ENCODE measurements at places on chromosomes 6 and 20. TPM values are rescaled to one million over a fixed set of nuclear protein-coding genes. Genes with fewer than 3 reads are reported as not detected.

DNA sequence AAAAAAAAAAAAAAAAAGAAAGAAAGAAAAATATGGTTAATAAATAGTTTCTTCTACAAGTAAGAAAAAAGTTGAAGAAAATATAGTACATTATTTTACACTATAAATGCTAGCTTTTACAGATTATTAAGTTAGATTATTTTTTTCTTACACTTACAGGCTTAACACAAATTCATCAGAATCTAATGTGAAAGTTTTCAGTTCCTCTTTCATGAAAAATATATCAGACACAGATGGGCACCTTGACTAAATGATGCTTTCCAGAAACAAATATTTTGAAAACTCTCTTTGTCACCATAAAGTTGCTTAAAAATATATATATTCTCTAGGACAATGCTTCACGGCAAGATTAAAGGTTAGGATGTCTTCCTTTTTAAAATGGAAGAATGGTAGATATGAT is 321.8 kb upstream of the HSF2 start:
- no peak for DNase-seq

Gene ULBP2
- 12.2 TPM for total RNA-seq

GRCh38 chr6:25931411-25931709 is 869 bp upstream of the SLC17A2 start:
- DNase-seq: no peak

GRCh38 chr20:18007534-18008292 is 38.9 kb downstream of the MGME1 start:
- DNase-seq: no peak
